ENCODE measurements at places on chromosomes 16 and 17.

GRCh38 chr16:67029254-67030096 is 526 bp downstream of the CBFB start:
- peak; percentile 85 for DNase-seq

- no peak for DNase-seq
Observed at GRCh38 chr16:89324056-89325010, 106.8 kb downstream of the ZNF778 start.

- DNase-seq: no peak
Observed at GRCh38 chr17:62807812-62808575, at the start of gene MARCHF10. MARCHF10 (minus strand) TSS chr17:62808314; CDS start chr17:62801735, 6,579 bp downstream.

GRCh38 chr17:77011173-77012011 is 129.4 kb upstream of the SEC14L1 start:
- no peak for DNase-seq

GRCh38 chr16:70476272-70477020 is 22.1 kb downstream of the FCSK start:
- no peak for DNase-seq

DNA sequence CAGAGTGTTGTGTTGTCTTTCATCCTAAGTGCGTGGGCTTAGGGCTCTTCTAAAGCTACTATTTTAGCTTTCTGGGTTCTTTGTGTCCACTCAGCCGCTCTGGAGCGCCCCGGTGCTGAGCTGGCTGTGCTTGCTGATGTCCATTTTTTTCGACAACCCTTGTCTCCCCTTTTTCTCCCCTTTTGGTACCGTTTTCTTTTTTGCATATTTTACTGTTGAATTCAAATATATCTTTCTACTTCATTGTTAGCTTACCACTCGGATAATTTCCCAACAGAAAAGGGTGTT is 1.2 kb downstream of the SRRM2 start:
- DNase-seq: no peak

- no peak for DNase-seq
Observed at GRCh38 chr16:79808731-79809130, 208.2 kb upstream of the MAF start.

DNA sequence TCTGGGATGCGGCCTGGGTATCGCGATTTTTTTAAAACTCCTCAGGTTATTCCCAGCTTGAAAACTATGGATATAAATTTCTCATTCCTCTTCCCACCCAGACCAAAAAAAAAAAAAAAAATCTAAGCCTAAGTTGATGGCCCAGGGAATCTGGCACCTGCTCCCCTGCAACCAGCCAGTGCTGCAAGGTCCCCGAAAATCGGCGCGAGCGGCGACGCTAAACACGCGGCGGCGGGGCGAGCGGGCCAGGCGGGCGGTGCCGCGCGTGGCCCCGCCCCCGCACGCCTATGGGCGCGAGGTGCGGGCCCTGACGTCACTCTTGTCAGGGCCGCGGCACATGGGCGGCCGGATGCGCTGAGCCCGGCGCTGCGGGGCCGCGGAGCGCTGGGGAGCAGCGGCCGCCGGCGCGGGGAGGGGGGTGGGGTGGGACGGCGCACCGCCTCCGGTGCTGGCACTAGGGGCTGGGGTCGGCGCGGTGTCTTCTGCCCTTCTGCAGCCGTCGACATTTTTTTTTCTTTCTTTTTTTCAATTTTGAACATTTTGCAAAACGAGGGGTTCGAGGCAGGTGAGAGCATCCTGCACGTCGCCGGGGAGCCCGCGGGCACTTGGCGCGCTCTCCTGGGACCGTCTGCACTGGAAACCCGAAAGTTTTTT is at the start of gene HLF:
Gene HLF (plus strand): TSS at position 316 of the 654 bp plus-strand sequence. CDS start 525 bp downstream, outside the sequence.
- peak; percentile 90 for DNase-seq

GRCh38 chr17:75494326-75494877 is 20.9 kb downstream of the CASKIN2 start:
- DNase-seq: no peak

DNA sequence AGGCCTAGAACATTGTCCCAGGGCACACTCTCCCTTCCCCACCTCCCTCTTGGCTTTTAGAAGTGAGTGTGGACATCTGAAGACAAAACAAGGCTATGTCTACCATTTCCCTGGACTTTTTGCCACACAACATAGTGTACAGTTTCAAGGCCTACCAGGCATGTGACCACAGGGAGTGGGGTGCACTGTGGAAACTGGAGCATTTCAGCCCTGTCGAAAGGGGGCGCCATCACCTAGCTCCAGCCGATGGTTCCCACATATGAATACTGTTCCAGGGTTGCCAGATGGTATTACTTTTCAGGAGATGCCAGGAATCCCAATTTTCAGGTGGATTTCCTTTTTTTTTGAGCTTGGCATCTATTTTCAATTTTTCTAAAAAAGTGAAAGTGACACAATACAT is 140.7 kb downstream of the KATNIP start:
- no peak for DNase-seq

DNA sequence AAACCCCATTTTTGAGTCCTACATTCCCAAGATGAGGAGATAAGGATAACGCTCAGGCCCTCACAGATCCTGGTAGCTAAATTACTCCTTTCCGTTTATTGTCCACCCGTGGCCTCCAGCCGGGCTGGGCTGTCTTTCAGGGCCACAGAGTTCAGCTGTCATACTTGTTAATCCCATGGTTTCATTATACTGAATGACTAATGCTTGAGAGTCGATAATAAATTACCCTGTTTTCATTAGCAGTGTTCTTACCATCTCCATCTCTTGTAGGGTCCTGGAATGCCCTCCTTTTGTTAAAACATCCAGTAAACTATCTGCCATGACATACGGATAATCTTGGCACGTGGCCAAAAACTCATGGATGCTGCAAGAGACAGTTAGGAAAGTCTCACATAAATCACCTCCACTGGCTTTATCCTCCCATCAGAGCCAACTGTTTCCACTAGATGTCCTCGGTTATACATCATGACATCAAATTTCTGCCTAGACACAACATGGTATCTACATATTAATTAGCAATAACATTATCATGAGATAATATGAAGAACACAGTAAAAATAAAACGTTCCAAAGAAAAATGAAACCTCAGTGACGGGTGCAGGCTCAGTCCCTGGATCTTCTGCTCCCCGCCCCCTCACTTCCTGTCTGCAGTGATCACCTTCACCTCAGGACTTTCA is 45.3 kb downstream of the BRD7 start:
- no peak for DNase-seq

DNA sequence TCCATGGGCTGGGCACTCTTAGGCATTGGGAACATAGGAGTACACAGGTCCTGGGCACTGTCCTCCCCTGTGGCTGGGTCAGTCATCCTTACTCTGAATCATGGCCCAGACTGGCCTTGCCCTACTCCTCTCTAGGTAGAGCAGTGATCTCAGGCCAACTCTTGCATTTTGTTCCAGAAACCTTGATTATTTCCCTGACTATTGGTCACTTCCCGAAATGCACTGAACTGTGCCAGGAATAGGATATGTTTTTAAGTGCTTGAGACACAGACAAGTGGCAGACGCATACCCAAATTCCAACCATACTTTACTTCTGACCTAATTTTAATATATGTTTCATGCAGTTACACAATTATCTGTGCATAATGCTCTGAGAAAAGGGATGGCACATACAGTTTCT is 10.3 kb downstream of the KRABD2 start:
- no peak for DNase-seq

DNA sequence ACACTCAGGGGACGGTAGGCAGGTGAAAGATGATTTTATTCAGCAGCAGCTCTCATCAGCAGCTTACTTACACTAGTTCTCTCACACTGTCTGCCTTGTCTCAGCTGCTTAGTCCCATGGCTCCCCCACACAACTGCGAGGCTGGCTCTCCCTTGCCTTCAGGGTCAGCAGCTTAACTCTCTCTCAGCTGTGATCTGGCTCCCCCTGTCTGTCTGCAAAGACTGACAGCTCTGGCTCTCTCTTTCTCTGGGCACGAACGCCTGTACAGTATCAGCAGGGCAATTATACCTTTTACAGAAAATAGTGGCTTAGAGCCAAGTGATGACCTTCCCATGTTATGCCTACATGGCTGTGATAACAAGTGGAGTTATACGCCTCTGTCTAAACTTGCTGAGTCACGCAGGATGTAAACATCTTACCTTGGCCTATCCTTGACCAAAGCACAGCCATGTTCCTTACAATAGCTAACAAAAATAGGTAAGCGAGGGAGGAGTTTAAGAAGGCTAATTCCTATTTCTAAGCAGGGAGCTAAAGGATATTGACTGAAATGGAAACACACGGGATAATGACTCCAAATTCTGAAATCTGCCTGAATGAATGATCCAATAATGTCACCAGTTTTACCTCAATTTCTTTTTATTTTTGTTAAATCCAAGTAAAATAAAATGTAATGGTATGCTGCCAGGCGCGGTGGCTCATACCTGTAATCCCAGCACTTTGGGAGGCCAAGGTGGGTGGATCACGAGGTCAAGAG is 1.1 kb upstream of the NDUFAB1 start:
- peak; percentile 8 for DNase-seq

GRCh38 chr17:77649717-77650211 is 308.7 kb upstream of the TNRC6C start:
- DNase-seq: no peak

GRCh38 chr17:59641799-59642484 is 22.2 kb downstream of the CLTC start:
- DNase-seq: no peak

Measured in retina (tissue), 1 donor.